ENCODE measurements at places on chromosomes 1 and 21. TPM values are rescaled to one million over a fixed set of nuclear protein-coding genes. Genes with fewer than 3 reads are reported as not detected.

Gene ACTA1
- not detected for total RNA-seq

GRCh38 chr1:241985787-241986186 is 13.1 kb downstream of the MAP1LC3C start:
- peak; percentile 66 for DNase-seq

Gene GJB3
- 0.57 TPM for total RNA-seq

Gene FAM177B
- total RNA-seq = not detected

DNA sequence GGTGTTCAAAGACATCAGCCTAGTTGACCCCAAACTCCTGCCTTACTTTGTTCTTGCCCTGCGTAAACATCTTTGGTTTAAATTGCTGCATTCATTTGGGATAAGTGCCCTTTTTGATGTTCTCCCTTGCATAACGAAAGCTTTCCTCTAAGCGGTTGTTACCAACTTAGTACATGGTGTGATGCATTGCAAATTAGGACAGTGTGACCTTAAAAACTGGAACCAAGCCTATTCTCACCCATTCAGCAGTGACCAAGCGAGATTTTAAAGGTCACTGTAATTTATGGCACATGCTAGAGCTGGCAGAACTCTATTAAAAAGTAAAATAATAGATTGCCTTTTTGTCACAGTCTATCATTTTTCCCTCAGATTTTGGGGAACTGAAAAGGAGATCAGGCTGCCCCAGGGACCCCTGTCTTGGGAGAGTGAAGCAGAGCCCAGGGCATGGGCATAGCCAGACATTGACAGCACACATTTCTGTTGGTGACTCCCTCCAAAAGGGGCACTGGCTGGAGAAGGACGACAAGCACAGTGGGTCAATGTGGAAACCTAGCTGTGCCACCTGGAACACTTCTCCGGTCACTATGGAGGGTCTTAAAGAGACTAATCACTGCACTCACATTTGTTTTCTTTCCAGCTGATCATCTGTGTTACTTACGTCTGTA is 63.9 kb downstream of the KCNK1 start:
- DNase-seq = no peak

Gene NR1I3
- not detected for total RNA-seq

Gene RBM11
- total RNA-seq = not detected

Gene PADI2
- 0.12 TPM for total RNA-seq

Gene VWA5B1
- not detected for total RNA-seq

DNA sequence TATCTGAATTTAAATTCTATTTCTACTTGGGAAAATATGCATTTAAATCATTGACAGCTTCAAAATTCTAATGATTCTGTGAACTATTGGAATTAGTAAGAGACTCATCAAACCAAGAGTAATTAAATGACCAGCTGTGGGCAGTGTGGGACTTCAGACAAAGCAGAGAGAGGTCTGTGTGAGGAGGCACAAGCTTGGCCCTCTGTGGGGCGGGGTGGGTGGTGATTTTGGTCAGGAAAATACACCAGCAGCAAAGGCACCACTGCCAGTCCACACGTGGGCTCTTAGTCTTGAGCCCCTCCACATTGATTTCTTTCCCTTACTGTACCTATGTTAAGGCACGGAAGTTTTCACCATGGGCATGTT is 39.2 kb upstream of the RAB4A start:
- DNase-seq = peak; percentile 24

DNA sequence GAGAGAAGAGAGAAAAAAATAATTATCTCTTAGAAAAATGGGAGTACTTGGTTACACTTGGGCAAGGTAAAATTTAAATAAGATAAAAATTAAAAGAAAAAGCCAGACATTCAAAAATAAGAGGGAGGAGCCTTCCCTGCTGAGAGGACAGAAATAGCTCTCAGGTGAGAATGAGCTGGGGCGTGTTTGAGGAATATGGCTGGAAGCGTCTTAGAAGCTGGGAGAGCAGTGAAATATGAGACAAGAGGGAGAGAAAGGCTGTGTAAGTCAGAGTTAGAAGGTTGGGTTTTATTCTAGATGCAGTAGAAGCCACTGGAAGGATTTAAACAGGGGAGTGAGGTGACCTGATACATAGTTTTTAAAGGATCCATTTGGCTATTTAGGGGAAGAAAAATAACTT is 154.2 kb upstream of the L1TD1 start:
- no peak for DNase-seq

Gene OR2T33
- total RNA-seq = not detected

DNA sequence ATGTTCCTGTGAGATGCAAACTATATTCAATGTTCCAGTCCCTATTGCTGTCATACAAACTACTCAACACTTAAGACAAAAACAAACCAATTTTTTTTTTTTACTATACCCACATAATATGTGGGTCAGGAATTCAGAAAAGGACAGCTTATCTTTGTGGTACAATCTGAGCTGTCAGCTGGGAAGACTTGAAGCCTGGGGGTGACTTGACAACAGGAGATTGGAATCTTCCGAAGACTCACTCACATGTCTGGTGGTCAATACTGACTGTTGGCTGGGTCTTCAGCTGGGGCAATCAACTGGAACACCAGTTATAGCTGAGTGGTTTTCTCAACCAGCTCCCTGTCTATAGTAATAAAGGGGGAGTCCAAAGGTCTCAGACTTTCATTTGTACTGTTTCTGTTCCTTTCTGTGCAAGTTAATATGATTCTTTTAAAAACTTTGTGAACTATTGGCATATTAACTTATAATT is 81.7 kb upstream of the ATP1B1 start:
- no peak for DNase-seq

Gene WARS2
- 9.7 TPM for total RNA-seq

- DNase-seq = no peak
Observed at GRCh38 chr1:245313576-245313975, 158.8 kb downstream of the KIF26B start.

GRCh38 chr1:36067871-36068270 is 16.0 kb upstream of the TEKT2 start:
- no peak for DNase-seq

- DNase-seq = no peak
Observed at GRCh38 chr21:45302082-45303061, 14.7 kb upstream of the POFUT2 start.

Gene TMEM269
- total RNA-seq = 0.02 TPM

DNA sequence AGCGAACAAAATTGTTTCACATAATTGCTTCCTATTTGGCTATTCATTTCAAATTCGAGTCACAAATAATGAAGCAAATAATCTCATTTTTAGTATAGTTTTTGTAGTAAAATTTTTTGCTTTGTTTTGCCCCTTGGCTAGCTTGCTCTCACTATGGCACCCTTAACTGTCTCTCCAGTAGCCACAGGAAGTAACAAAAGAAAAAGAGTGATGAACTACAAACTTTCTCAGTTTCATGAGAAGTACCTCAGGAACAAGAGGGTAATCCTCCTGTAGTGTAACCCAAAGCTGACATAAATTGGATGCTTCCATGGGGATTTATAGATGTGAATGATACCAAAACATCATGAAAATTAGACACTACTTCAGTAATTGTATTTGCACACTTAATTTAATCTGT is 242.9 kb downstream of the BARHL2 start:
- DNase-seq = no peak

GRCh38 chr1:112818990-112819689 is 104.0 kb upstream of the PPM1J start:
- DNase-seq = peak; percentile 76

- DNase-seq = peak; percentile 33
Observed at GRCh38 chr1:55626326-55626725, 411.2 kb upstream of the USP24 start.

Gene CLEC20A
- not detected for total RNA-seq

Gene LRRC38
- 0.15 TPM for total RNA-seq

Data from M059J (cell line).